Cortex of kidney (tissue), 1 donor: ENCODE measurements at places on chromosomes 4 and X.

DNA sequence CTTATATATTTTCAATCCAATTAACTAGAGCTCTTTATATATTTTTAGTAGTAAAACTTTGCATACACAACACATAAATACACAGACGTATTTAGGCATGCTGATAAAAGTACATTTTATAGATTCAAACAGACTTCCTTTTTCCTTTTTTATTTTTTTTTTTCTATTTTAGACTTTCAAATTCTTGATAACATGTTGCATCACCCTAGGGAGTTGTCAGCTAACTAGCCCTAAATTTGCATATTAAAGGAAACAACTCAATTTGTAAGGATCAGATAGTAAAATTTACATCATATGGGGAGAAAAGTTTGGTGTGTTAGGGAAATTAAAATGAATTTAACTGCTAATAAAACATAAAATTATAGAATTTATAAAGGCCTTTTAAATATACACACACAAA lies 47.4 kb upstream of the APOOL start:
- no peak for DNase-seq

DNA sequence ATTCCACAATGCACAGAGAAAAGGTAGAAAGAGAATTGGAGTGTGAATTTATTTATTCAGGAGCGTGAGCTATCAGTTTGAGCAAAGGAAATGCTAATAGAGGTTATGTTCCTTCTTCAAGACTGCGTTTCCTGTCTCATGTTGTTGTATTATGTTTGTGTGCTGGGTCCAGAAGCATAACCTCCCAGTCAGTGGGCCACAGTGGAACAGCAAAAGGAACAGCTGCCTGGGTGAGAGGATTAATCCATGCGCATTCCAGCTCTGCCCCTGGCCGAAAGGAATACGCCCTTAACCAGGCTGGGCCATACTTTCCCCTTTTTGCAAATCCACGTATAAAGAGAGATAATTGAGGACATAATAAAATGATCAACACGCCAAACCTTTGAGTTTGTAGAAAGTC lies 32.4 kb upstream of the ARX start:
- no peak for DNase-seq

GRCh38 chr4:95470622-95471021 lies 78.2 kb downstream of the UNC5C start:
- DNase-seq: no peak

- no peak for DNase-seq
These were observed 2.2 kb upstream of the MSANTD1 start for GRCh38 chr4:3246458-3247398.

DNA sequence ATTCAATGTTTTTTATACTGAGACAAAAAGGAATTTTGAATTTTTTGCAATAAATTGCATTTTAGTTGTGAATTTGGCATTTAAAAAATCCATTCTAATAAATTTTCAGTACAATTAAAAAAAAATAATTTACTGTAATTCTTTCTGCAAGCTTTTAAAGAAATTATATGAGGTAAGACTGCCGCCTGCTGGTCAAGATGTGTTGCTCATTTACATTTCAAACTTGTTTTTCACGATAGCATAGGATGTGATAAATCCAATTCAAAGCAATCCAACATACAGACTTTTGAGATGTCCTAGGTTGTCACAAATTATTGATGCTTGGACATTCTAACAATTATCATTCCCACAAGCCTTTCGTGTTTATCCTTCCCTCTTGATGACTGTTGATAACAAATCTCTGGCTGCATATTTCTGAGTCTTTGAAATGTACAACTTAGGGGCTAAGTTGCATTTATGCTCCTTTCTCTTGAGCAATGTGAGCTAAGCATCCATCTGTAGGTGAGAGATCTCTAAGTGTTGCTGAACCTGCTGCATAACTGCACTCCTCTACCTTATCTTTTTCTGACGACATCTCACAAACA lies 21.7 kb upstream of the MFAP3L start:
- no peak for DNase-seq

DNA sequence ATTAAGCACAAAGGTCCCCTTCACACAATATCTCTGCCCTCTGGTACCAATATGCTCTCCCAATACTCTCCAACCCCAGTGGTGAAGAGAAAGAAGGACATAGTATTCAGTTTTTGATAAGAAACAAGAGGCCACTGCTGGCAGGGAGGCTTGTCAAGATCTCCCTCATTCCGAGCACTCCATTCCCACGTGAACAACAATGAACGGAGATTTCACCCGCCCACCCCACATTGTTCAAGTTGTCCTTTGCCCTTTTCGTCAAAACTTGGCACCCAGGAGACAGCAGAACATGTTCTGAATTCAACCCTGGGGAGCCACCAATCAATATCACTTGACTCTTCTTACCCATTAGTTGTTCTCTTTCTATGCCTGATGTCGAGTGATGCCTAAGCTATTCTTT lies 54.2 kb upstream of the SLC25A4 start:
- no peak for DNase-seq

DNA sequence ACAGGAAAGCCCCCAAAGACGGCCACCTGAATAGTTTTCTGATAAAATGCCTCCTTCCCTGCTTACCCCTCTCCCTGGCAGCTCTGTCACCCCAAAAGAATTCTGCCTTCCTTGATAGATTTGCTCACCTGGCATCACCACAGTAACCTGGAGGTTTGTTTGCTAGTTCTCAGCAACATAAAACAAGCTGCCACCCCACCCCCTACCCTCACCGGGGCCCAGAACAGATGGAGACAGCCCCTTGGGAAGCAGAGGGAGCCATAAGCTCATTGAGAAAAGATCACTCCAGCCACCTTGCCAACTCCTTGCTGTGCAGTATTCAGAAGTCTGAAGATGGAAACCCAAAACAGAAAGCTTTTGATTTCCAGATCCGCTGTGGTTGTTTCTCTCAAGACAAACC lies 108.6 kb downstream of the DHX15 start:
- DNase-seq: no peak
